ENCODE measurements at places on chromosomes 3 and 15. TPM values are rescaled to one million over a fixed set of nuclear protein-coding genes. Genes with fewer than 3 reads are reported as not detected.

The ERICH6 gene
- not detected for total RNA-seq

The FOXL2NB gene
- 0.20 TPM for total RNA-seq

The DGKG gene
- total RNA-seq: not detected

The CMTM8 gene
- 3.2 TPM for total RNA-seq

The LYZL4 gene
- total RNA-seq: not detected

The CTXN2 gene
- total RNA-seq: not detected

The LTK gene
- total RNA-seq: 0.17 TPM

The TRIM42 gene
- not detected for total RNA-seq

The SPINK8 gene
- not detected for total RNA-seq

The HACD2 gene
- total RNA-seq: 97.7 TPM

The CCK gene
- total RNA-seq: not detected

The ARRDC4 gene
- total RNA-seq: 39.8 TPM

The LSAMP gene
- not detected for total RNA-seq

The RHOV gene
- total RNA-seq: 1.7 TPM

The PLA2G4E gene
- total RNA-seq: 0.12 TPM

The TMEM212 gene
- not detected for total RNA-seq

The RYR3 gene
- not detected for total RNA-seq

The HGD gene
- total RNA-seq: 0.44 TPM

The TUSC2 gene
- 14.5 TPM for total RNA-seq

The LHFPL4 gene
- total RNA-seq: not detected

The CHRM5 gene
- not detected for total RNA-seq

The CACNA1D gene
- total RNA-seq: 0.26 TPM

The ARF4 gene
- 396 TPM for total RNA-seq

The OSTN gene
- not detected for total RNA-seq

The SLC6A1 gene
- total RNA-seq: not detected

The ARIH2 gene
- total RNA-seq: 152 TPM

The GUCA1C gene
- not detected for total RNA-seq

The TIMP4 gene
- total RNA-seq: not detected

The CADPS gene
- not detected for total RNA-seq

The CD200 gene
- total RNA-seq: 0.44 TPM

The STARD5 gene
- 3.4 TPM for total RNA-seq

The TMEM158 gene
- total RNA-seq: 1.9 TPM

The MUC20 gene
- 3.5 TPM for total RNA-seq
